Cortex of kidney (tissue), 1 donor: ENCODE measurements at places on chromosomes 7 and 10.

GRCh38 chr10:106900016-106900652 lies 264.4 kb downstream of the SORCS1 start:
- DNase-seq = no peak

- DNase-seq = no peak
Observed at GRCh38 chr10:79400146-79401004, 45.0 kb downstream of the ZCCHC24 start.

GRCh38 chr7:148368562-148368961 lies 222.0 kb upstream of the C7orf33 start:
- DNase-seq = no peak

- DNase-seq = no peak
Observed at GRCh38 chr10:10551596-10552301, 465.9 kb upstream of the CELF2 start.

DNA sequence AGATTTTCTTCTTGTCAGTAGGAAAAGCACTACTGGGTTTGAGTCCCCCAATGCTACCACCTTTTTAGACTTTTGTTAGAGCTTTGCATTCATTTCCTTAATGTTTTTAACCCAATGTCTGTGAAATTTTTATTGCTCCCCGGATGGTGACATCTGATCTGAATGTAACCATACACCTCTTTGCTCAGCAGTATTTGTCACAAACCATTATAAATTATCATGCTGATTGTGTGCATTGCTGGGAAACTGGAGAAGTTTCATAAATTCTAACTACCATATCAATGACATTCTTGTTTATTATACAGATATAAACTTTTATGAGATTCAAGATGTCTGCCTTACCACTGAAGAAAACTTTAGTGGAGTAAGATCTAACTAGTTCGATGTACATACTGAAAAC lies 8.5 kb downstream of the NRP1 start:
- no peak for DNase-seq

DNA sequence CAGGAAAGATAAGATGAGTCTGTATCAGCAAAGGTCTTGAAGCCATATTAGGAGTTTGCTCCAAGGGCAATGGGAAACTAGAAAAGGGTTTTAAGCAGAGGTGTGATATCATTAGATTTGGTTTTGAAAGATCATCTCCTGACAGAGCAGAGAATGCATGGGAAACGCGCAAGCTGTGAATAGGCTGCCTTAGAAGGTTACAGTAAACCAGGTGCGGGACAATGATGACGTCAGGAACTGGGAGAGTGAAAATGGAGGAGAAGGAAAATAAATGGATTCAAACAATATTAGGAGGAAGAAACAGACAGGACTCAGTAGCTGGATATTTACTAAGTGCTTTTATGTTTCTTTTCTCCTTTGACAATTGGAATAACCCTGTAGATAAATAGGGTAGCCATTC lies 50.6 kb downstream of the CACNB2 start:
- no peak for DNase-seq

- no peak for DNase-seq
Observed at GRCh38 chr7:94486216-94486615, 23.4 kb upstream of the CASD1 start.

- no peak for DNase-seq
Observed at GRCh38 chr7:77239471-77239870, 39.9 kb upstream of the FGL2 start.

GRCh38 chr10:26336979-26337378 lies 101.2 kb upstream of the APBB1IP start:
- no peak for DNase-seq

GRCh38 chr10:45460235-45460878 lies 86.3 kb downstream of the ALOX5 start:
- no peak for DNase-seq

- DNase-seq = no peak
Observed at GRCh38 chr7:137909042-137909441, 62.3 kb upstream of the DGKI start.

- DNase-seq = no peak
Observed at GRCh38 chr10:69240455-69240854, 20.3 kb downstream of the HKDC1 start.

- DNase-seq = no peak
Observed at GRCh38 chr7:24834128-24834798, 77.0 kb upstream of the GSDME start.

DNA sequence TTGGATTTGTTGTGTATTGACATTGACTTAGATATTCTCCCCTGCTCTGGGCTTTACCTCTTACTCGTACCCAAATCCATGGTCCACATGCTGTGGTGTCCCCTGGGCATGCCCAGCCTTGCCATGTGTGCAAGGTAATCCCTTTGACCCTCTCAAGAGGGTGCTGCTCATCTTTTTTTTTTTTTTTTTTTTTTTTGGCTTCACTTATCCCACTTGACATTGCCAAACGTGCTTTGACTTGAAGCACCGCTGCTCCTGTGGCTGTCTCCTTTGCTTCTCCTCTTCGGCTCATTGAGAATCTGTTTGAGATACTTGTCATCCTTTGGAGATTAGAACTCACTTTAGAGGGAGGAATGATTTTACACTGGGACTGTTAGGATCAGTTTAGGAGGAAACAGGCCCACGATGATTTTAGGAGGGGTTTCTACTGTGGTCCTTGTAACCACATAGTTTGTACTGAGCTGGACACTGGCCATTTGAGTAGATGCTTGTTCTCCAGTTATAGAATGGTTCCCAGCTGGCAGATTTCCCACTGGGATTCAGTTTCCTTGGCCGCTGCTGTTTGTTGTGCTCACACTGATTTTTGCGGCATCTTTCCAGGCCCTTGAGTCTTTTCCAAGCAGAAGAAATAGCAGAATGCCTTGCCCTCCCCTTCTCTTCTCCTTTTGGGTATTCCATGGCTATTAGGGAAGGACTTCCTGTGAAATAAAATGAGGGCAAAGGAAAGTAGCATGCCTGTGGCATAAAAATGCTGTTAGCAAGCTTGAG lies 184.8 kb downstream of the AUTS2 start:
- DNase-seq = no peak

DNA sequence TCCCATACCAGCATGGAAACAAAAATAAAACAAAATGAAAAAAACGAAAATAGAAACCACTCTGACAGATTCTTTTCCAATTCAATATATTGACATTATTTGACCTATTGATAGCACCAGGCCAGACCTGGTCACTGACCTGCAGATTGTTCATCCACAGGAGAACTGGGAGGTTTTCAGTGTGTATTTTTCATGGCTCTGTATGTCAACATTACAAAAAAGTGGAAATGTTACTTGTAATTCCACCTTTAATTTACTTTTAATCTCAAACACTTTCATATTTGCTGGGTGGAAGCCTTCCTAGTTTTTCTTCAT lies 2.9 kb downstream of the HKDC1 start:
- no peak for DNase-seq

- DNase-seq = no peak
Observed at GRCh38 chr7:106640368-106641141, 20.4 kb downstream of the CCDC71L start.
